ENCODE measurements at places on chromosomes 2 and 18.

DNA sequence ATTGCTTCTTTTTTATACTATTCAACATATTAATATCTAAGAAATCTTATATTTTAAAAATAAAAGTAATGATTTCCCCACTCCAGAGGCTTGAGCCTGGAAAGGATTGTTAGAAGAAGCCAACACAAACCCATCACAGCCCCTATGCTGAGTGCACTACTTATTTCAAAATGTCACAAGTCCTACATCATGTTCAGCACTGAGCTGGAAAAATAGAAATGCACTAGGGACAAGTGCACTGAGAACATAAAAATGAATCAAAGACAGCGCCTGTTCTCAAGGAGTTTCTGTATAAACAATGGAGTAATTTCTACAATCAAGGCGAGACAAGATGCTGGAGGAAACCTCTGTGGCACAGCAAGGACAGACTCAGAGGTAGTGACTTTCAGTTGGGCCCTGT lies 155.0 kb downstream of the TXNL1 start:
- DNase-seq: no peak

- no peak for DNase-seq
Measured at GRCh38 chr2:221488136-221488807, 83.8 kb downstream of the EPHA4 start.

DNA sequence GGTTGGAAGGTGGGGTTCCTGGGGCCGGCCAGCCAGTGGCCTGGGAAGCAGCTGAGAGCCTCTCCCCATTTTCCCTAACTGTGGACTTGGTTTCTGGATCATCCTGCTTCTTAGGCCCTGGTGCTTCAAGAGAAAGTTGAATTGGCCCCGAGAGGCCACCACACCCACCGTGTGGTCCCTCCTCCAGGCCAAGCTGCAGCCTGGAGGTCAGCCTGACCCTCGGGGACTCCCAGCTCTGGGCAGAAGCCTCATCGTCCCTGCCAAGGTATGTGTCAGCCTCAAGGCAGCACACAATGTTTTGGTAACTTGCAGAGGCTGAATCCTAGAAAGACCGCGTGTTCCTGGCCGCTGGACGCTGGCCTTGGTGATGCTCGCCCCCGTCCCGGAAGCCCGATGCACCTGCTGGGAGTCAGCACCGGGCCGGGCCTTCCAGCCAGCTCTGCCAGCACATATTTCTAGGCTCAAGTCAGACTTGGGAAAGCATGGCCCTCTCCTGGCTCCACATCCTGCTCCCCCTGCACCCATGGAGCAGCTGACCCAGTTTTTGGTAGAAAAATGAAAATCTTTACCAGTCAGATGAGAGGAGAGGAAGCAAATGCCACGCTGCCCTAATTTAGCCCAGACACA lies 72.6 kb downstream of the ACTR2 start:
- DNase-seq: no peak

GRCh38 chr18:10937743-10938640 lies 211.4 kb downstream of the PIEZO2 start:
- DNase-seq: no peak

DNA sequence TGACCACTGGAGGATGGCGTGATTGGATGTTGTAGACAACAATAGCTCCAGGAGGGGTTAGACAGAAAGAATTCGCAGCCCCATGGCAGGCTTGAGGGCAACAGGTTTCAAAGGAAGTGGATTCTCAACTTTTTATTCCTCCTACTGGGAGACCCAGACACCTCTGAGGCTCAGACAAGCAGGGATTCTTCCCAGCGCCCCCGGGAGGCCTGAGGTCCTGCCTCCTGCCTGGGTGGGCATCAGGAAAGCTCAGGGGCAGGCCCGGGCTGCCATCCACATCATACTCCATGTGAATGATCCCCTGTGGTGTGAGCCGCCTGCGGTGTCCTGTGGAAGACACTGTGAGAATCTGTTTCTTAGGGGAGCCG lies 203.5 kb downstream of the CYP26B1 start:
- DNase-seq: no peak

- no peak for DNase-seq
Measured at GRCh38 chr2:32485399-32485798, 128.6 kb downstream of the BIRC6 start.

- no peak for DNase-seq
Measured at GRCh38 chr2:73503992-73504570, 118.4 kb downstream of the ALMS1 start.

GRCh38 chr2:203758841-203759689 lies 52.6 kb downstream of the CD28 start:
- no peak for DNase-seq

DNA sequence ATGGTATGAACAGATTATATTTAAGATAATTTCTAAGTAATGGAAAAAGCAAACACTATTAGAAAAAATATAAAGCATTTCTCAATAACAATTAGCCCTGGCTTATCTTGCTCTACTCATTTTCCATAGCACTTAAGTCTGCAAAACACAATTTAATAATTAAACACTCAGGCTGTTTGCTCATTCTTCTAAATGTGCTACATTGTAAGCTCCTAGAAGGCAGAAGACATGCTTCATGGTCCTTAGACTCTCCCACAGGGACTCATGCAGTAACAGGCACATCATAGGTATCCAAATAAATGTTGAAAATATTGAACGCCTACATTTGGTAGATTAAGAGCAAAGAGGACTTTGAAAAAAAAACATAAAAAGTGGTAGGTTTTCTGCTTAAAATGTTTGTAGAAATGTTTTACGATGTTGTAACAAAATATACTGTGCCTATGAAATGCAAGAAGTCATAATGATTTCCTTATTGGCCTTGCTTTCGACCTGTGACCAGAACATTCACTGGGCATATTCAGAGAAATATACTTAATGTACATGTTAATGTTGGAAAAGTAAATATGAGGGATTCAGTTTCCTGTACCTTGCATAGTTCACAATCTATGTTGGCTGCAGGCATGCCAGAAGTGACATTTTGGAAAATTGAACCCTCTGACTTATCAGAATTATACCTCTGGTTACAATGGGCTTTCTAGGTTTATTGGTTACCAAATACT lies 27.2 kb downstream of the G6PC2 start:
- no peak for DNase-seq

DNA sequence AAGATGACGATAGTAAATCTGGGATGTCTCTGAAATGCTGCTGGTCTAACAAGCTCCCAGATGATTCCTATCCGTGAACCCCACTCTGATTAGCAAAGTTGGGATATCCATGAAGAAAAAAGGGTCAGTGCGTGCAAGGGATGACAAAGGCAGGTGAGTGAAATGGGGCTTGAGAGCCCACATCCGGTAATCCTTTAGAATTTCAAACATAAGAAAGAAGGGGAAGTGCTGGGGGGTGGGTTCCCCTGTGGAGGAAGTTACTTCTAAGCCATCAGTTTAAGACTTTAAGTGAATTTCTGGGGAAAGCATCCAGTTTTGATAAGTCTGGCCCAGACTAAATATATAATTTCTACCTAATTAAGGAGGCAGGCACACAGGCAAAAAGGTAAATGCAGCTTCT lies 209.5 kb downstream of the DPP10 start:
- DNase-seq: no peak

GRCh38 chr2:147231607-147232006 lies 613.2 kb upstream of the ACVR2A start:
- no peak for DNase-seq

GRCh38 chr2:220315098-220315823 lies 687.8 kb downstream of the SLC4A3 start:
- no peak for DNase-seq

- no peak for DNase-seq
Measured at GRCh38 chr18:46211816-46212215, 107.6 kb downstream of the HAUS1 start.

DNA sequence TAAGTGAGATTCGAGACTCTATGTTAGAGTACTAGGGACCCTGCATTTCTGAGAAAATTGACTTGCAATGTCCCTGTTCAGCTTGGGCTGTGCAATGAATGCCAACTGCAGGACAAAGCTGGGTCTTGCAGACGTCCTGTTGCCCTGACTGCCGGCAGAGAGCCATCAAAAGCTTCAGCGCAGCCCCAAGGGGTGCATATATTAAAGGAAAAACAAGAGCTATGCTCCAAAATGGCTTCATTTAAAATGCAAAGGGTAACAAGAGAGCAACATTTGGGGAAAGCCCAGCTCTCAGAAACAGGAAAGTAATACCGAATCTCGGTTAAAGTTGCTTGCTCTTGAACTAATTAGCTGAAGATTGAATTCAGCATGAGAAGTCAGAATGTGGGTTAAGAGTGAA lies 110.9 kb upstream of the PNPT1 start:
- no peak for DNase-seq

DNA sequence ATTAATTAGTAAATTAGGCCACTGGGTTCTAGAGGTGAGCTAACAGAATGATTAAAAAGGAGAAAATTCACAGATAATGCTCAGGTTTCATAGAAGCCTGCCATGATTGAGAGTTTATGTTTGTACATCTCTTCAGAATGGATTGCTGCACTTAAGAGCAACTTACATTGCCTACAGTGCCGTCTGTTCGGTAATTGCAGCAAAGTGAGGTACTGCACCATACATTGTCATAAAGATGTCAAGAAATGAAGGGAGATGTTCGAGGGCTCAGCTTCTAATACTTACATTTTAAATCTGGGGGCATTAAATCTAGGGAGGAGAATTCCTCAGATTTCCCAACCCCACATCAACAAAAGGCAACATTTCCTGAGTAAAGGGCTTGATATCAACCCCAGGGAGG lies 976.2 kb upstream of the FANCL start:
- DNase-seq: no peak

- DNase-seq: no peak
Measured at GRCh38 chr2:237752761-237753165, 45.8 kb upstream of the RBM44 start.

DNA sequence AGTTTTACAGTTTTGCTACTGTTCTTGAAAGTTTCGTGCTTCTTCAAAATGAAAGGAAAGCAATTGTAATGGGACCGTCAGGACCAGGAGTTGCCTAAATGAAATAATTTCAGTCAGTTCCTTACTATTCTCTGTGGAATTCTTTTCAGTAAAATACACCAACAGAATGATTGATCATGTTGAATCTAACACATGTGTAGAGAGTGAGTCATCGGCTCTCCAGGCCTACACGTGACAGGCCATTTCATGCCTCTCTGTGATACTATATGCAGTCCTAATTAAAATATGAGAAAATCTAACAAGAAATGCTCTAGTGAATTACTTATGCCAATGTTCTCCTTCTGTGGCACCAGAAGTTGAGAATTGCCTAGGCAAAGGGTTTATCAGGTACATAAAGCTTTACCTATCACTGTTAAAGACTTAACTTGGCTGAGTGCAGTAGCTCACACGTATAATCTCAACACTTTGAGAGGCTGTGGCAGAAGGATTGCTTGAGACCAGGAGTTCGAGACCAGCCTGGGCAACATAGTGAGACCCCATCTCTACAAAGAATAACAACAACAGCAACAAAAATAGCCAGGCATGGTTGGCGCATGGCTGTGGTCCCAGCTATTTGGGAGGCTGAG lies 199.4 kb downstream of the LRRTM1 start:
- DNase-seq: no peak

DNA sequence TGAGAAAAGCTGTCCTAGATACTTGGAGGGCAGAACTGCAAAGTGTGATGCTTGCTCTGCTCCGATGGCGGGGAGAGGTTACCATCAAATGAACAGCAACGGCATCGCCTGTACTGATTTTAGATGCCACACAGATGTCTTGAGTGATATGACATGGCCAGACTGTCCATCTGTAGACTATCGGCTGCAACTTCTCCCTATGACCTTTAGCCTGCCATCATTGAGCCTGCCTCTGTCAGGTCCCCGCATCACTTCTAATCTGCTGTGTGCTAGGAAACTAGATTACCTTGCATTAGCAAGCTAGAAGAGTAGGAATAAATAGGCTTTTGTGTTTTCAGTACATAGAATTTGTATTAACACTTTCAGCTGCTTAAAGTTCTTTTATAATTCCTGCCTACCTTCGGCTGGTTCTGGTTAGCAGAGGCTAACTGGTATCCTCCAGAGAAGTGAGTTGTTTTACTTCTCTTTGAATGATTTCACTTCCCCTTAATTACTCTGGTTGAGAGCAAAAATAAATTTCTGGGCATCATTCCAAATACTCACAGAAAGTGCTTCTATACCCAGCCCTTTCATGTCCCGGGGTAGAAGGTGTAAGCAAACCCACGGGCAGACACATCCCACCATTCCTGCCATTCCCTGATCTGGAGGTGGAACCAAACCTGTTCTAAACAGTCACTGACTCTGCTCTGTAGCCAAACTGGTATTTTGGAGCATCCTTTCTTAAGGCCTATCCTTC lies 24.0 kb downstream of the GAREM2 start:
- no peak for DNase-seq

- no peak for DNase-seq
Measured at GRCh38 chr18:6478121-6478520, 63.4 kb upstream of the L3MBTL4 start.

DNA sequence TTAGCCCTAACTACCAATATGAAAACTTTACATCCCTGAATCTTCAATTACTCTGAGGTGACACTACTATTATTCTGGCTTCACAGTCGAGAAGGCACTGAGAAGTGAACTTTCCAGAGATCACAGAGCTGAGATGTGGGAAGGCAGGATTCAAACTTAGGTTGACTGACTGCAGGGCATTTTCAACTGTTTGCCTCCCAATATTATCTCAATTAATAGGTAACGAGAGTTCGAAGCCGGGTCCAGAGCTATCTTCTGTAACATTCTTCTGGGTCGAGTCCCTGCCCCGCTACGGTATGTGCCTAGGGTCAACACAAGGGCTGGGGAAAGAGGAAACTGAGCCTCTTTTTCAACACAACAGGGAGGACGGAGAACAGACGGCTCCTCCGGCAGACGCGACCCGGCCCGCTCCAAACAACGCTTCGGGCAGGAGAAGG lies 740 bp downstream of the CHMP3 start:
- DNase-seq: no peak

GRCh38 chr2:203567691-203568090 lies 32.6 kb upstream of the RAPH1 start:
- no peak for DNase-seq

GRCh38 chr2:233387667-233388528 lies 33.6 kb downstream of the DGKD start:
- no peak for DNase-seq

GRCh38 chr2:230666446-230666845 lies 46.2 kb upstream of the CAB39 start:
- DNase-seq: no peak

- no peak for DNase-seq
Measured at GRCh38 chr2:218815649-218816048, 16.0 kb downstream of the PRKAG3 start.

DNA sequence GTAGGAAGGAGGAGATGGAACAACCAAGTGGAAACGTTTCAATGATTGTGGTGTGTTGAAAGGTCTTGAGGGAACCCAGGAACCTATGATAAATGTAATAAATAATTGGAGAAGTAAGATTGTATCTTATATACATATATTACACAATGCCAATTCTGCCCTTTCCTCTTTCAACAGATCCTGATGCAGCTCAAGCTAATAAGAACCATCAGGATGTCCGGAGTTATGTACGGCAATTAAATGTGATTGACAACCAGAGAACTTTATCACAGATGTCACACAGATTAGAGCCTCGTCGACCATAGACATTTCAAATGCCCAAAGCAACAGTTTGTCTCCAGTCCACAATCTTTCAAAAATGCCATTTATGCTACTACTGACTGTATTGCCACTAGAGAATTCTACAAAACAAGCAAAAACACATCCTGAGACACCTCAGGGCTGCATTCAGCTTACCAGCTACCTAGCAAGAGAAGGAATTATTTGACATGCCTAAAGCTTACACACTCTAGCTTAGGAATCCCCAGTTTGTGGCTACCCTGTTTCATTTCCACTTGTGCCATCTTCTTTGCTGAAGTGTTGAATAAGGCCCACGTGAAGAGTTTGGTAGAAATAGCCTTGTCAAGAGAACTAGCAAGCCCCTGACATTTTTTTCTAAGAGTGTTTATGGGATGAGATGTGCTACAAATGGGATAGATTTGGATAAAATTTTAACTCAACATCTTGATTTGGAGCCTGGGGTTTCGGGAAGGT lies 24.0 kb upstream of the MAP3K20 start:
- DNase-seq: no peak

Measured in iPS DF 19.7 (cell line).